Activated naive CD8-positive, alpha-beta T cell treated with anti-CD3 and anti-CD28 coated beads for 36 hours (primary cell): ENCODE measurements at places on chromosomes 7 and 10. TPM values are rescaled to one million over a fixed set of nuclear protein-coding genes. Genes with fewer than 3 reads are reported as not detected.

AVPI1 gene
- 3.2 TPM for total RNA-seq

TAC1 gene
- total RNA-seq: 0.72 TPM

DNA sequence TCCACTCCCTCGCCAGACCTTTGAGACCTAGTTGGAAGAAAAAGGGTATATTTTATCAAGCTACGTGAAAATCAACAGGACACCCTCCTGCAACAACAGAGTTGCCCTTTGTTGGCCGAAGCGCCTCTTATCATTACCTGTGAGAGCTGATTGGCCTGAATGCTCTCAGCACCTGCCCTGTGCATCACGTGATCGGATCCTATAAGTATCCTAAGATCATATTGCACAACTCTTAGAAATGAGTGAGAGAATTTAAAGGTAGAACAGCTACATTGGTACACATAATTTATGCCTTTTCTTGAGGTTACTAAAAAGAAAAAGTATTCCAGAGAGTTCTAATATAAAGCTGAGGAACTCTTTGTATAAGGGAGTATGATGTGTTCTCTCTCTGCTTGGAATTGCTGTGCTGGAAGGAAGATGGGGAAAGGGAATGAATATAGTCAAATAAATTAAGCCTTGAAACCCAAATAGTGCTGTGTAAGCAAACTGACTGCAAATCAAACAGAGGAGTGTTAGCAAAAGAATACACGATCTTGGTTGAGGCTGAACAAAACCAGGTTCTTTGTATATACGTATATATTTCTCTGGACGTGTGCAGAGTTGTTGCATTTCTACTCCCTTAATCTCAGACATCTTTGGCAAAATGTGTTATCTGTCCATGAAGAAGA lies 69.3 kb downstream of the LRRC4 start:
- no peak for DNase-seq

- DNase-seq: no peak
Measured at GRCh38 chr10:125782616-125783015, 7.0 kb upstream of the MMP21 start.

GRCh38 chr7:100603726-100604027 lies 1.5 kb downstream of the PCOLCE start:
- DNase-seq: no peak

DNA sequence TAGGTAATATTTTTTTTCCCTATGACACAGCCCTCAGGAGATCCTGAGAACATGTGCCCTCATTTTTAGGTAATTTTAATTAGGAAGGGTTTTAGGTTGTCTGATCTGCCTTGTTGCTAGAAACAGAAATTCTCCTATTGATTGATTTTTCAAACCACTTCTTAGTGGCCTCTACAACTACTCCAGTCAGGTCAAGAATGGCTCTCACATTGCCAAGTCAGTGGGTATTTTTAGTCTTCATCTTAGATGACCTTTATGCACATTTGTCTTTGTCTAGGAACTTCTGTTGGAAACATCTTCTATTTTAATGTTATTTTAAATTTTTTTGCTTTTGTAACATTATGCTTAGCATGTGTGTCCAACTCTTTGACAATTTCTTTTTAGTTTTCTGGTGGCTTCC lies 162.3 kb downstream of the MLLT10 start:
- DNase-seq: no peak
